NB4 (cell line): ENCODE measurements at places on chromosomes 7 and 10.
A peak's percentile ranks its signal among the peaks of the same experiment; 100 is the strongest.

GRCh38 chr10:14774797-14775196 is at the start of gene FAM107B:
Gene FAM107B, minus strand, starts transcription at chr10:14774897. Its CDS starts 234 bp downstream, at chr10:14774663.
- no peak for DNase-seq

DNA sequence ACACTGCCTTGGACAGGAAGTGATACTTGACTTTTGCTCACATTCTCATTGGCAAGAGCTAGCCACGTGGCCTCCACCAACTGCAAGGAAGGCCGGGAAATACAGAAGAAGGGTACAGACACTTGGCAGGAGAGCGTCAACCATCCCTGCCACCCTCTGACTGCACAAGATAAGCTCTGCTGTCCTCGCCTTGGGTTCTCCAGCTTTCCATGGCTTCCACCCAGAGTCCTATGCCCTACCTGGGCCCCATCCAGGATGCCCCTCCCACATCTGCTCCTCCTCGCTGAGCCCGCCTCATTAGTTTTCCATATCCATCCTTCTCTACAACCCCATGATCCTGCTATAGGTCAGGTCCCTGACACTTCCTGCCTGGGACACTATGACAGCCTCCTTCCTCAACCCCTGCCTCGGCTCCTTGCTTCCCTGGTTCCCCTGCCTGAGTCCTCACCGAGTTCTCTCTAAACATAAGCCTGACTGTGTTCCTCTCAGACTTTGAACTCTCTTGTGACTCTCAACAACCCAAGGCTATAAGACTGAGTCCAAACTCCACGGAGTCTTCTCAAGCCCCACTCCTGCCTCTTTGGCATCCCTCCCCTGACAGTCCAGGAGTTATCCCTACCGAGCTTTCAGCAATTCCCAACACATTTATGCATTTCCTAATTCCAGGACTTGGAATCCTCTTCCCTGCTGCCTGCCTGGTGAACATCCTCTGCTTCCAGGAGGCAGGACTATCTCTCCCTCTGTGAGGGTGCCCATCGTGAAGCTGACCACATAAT is 23.2 kb upstream of the GDF10 start:
- DNase-seq: no peak

GRCh38 chr7:42939457-42940240 is 7.5 kb downstream of the MRPL32 start:
- DNase-seq: no peak

- DNase-seq: peak; percentile 62
Observed at GRCh38 chr7:129841465-129841864, 111.3 kb downstream of the UBE2H start.

GRCh38 chr7:26100406-26101339 is 51.3 kb upstream of the NFE2L3 start:
- DNase-seq: peak; percentile 91

DNA sequence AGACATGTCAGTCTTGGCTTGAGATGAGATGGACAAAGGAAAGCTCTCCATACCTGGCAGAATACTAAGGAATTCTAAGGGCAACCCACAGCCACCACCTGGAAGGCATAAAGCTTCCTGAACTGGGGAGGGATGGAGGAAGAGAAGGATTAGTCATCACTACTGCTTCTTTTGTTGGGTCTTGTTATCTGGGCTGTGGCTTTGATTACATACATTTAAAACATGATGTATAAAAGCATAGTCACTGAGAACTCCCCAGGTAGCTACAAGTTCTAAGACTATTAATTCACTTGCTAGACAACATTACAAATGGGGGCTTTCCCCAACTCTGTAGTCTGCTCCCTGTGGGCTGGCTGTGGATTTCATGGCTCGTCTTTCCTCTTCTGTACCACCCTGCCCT is 58.2 kb downstream of the RBM33 start:
- no peak for DNase-seq

- no peak for DNase-seq
Observed at GRCh38 chr10:31749981-31750840, 178.4 kb downstream of the ARHGAP12 start.

DNA sequence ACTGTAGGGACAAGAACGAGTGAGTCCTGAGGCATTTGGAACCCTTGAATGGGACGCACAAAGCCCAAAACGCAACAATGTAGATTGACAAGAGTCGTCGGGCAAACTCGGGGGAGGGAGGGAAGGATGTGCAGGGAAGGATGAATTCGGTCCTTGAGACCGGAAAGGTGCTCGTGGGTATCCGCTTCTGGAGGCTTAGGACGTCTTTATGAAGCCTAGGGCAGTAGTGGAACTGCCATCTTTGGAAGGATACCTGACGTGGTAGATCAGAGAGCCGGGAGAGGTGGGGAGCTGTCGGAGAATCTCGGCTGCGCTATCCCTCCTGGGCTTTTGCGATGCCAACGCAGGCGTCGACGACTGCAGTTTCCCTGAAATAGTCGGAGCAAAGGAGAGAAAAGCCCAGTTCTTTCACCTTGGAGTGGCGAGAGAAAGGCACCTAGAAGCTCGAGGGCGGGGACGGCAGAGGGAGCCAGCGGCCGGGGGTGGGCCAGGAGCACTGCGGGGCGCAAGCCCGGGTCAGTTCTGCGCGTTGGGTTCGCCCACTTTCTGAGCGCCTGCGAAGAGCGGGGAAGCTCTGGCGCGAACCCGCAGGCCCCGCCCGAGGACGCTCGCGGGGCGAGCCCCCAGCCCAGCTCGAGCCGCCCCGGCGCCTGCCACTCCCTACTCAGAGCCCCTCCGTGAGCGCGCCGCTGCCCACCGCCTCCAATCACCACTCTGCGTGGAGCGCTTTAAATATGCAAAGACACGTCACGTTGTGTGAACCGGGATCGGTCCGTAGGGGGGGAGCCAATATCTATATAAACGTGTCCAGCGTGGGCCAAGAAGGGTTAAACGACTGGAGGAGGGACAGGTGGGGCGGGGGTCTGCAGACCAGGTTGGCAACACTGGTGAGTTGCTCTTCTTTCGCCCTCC is at the start of gene CYP26C1:
Gene CYP26C1 (plus strand): TSS at position 824 of the 912 bp plus-strand sequence. CDS start 466 bp downstream, outside the sequence.
- no peak for DNase-seq

DNA sequence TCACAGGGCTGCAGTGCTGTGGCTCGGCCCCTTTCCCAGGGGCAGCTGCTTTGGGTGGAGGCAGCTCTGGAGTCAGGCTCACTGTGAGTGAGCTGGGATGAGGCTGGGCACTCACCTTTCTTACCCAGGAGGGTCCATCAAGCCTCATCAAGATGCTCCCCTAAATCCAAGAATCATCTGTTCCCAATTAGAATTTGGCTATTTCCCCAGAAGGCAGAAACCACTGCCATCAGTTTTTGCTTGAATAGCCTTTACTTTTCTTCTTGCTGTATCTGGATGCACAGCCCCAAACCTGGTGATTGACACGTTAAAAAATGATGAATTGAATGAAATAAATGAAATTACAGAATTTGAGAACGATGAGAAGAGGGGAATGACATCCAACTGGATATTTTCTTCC is 74.3 kb upstream of the LYZL1 start:
- DNase-seq: no peak
